ENCODE measurements at places on chromosomes 3 and 15.

- DNase-seq, result no peak
Measured at GRCh38 chr3:45955017-45955647, 11.9 kb downstream of the CXCR6 start.

- DNase-seq, result no peak
Measured at GRCh38 chr3:4426782-4427344, 40.2 kb downstream of the SUMF1 start.

DNA sequence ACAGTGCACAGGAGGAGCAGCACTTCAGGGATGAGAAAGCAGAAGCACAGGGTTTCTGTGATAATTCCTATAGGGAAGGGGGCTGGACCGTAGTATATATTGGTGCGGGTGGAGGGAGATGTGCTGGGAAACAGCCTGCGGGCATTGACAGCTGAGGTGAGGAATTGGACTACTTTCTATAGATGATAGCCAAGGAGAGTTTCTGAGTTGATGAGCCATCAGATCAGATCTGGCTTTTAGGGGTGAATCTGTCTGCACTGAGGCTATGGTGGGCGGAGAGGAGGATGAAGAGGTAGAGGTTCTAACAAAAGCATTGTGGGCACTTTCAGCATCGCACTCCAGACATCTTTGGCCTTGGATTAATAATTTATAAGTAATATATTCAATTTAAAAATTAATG is 33.1 kb downstream of the SELENOT start:
- no peak for DNase-seq

DNA sequence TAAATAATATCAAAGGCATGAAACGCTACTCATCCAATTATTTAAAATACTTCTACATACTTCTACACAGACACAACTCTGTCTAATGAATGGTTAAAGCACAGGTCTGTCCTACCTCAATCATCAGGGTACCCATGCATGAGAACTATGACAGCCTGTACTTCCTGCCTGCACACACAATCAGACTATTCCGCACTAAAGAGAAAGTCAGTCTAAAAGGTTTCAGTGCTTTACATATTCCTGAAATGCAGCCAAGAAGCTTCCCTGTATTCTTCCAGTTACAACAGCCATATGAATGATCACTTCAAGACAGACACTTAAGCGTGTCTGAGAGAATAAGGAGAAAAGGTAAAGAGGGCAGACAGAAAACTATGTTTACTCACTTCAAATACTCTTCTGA is 58.8 kb downstream of the TUBGCP4 start:
- no peak for DNase-seq

DNA sequence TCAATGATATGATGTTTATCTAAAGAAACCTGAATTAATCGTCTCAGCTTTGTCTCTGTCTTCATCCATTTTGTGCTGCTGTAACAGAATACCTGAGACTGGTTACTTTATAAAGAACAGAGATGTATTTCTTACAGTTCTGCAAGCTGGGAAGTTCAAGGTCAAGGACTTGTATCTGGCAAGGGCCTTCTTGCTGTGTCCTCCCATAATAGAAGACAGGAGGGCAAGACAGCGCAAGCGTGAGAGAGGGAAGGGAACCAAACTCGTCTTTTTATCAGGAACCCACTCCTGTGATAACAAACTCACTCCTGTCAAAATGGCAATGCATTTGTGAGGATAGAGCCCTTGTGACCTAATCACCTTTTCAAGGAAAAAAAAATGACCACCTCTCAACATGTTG is 131.5 kb downstream of the GHSR start:
- no peak for DNase-seq

GRCh38 chr15:70869346-70869745 is 15.4 kb upstream of the LARP6 start:
- DNase-seq, result no peak
